Muscle of leg (tissue), 16 donors: ENCODE measurements at places on chromosomes 3 and 15. TPM values are rescaled to one million over a fixed set of nuclear protein-coding genes. Genes with fewer than 3 reads are reported as not detected.
A peak's percentile ranks its signal among the peaks of the same experiment; 100 is the strongest.

- DNase-seq = no peak
These were observed 8.6 kb upstream of the ISG20 start for GRCh38 chr15:88630141-88630721.

GRCh38 chr15:89303986-89304385 is 30.6 kb downstream of the POLG start:
- DNase-seq = no peak

- no peak for DNase-seq
These were observed 127.4 kb downstream of the ATP10A start for GRCh38 chr15:25735550-25736384.

GRCh38 chr3:12932347-12932746 is 91.0 kb upstream of the RPL32 start:
- DNase-seq = no peak

- peak; percentile 69 for DNase-seq
These were observed 44.5 kb upstream of the C3orf80 start for GRCh38 chr3:160180581-160181216.

Gene CCDC54
- polyA plus RNA-seq = 1.9 TPM

Gene FNDC3B
- 52.0 TPM for polyA plus RNA-seq

Gene KNG1
- polyA plus RNA-seq = not detected

Gene TOMM70
- polyA plus RNA-seq = 49.9 TPM

Gene ISL2
- not detected for polyA plus RNA-seq
